MV-4-11 (cell line): ENCODE measurements at places on chromosomes 1 and 21.

- peak; percentile 43 for DNase-seq
Observed at GRCh38 chr1:1123581-1124507, 8.0 kb upstream of the C1orf159 start.

DNA sequence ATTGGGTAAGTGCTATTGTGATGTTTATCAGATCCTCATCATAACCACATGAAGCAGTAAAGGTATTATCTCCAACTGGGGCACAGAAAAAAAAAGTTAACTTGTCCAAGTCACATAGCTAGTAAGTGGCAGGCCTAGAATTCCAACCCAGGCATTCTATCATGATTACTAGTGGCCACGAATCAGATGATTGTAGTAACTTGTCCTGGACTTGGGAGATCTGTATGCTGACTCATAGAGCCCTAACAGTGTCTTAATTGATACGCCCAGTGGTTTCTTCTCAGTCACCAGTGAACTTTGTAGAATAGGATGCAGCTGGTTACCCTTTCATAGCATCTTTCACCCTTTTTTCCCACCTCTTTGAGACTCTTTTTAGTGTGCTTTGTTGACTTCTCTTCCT is 91.1 kb upstream of the UBE2U start:
- no peak for DNase-seq

- DNase-seq, result peak; percentile 13
Observed at GRCh38 chr1:62439652-62440371, 3.0 kb downstream of the USP1 start.

GRCh38 chr1:75980972-75981897 is 49.0 kb upstream of the ASB17 start:
- DNase-seq, result no peak

DNA sequence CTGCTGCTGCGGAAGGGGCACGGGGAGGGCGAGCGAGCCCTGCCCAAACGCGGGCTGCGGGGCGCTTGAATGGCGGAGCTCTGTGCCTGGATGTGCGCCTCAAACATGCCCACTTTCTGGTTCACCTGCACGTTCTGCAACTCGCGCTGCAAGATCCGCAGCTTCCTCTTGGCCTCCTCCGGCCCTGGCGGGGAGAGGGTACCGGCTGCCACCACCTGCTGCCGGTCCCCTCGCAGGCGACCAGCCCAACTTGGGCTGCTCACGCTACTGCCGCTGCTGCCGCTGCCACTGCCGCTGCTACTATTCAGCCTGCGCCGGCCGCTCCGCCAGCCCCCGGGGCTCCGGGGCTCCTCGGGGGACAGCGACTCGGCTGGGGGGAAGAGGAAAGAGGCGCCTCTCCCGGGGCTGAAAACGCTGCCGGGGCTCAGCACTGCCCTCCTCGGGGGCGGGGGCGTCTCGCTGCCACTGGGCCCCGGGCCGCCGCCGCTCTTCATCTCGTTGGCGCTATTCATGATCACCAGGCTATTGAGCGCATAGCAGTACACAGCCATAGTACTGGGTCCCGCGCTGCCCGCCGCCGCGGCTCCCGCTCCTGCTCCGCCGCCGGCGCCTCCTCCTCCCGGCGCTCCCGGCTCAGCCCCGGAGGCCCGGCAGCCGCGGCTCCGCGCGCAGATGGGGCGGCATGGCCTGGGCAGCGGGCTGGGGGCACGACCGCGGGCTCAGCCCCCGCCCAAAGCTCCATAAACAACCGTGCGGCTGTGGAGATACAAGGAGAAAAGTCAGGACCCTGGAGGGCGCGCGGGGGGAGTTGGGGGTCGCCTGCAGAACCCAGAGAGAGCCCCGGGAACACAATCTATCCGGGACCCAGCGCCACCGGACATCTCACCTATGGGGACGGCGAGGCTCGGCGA is 1.9 kb downstream of the ITPKB start:
- no peak for DNase-seq

GRCh38 chr1:242522996-242523718 is 1.3 kb downstream of the PLD5 start:
- no peak for DNase-seq

DNA sequence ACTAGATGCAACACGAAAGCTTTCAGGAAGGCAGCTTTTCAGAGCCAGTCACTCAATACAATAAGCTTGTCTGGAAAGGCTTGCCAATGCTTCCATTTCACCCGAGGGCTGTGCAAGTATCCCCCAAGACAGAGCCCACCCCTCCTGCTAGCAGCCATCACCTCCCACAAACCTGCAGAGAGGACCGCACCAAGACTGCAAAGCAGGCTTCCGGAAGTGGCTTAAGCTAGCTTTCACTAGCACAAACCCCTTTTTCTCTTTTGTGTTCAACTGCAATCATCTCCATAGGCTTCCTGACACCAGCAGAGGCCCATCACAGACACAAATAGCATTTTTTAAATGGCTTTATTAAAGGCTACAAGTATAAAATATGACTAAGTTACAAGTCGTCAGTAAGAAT is 31.5 kb downstream of the C1orf198 start:
- DNase-seq, result no peak

- no peak for DNase-seq
Observed at GRCh38 chr1:32768110-32768850, 48.9 kb downstream of the YARS1 start.

DNA sequence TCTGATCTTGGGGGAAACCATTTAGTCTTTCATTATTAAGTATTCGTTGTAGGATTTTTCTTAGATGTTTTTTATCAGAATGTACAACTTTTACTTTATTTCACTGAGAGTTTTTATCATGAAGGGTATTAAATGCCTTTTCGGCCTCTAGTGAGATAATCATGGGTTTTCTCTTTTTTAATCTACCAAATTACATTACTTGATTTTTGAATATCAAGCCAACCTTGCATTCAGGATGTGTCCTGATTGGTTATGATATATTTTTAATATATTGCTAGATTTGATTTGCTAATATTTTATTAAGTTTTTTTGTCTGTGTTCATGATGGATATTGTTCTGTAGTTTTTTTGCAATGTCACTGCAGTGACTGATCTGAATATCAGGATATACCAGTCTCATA is 9.4 kb downstream of the NUF2 start:
- no peak for DNase-seq

DNA sequence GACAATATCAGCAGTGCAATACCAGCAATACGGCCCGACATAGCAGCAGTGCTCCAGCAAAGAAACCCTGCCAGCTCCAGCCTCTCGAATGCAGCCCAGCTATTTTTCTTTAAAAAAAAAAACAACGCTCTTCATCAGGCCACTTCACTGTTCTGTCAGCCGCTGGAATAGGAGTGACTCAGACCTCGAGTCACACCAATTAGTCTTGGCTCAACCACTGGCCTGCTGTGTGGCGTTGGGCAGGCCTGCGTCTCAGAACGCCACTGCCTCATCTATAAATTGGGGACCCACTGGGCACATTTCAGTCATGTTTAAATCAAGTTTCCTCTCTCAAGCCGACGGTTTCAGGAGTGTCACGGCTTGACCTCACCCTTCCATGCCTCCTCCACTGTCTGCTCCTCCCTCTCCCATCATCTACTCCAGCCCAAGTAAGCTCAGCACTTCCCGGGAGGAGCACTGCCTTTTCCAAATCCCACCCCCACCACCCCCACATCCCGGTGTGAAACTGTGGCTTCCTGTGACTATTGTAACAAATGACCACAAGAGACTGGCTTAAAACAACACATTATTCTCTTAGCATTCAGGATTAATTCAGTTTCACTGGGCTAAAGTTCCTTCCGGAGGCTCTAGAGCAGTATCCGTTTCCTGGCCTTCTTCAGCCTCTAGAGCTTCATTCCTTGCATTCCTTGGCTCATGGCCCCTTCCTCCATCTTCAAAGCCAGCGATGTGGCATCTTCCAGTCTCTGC is 71.9 kb upstream of the EFHD2 start:
- DNase-seq, result peak; percentile 40

DNA sequence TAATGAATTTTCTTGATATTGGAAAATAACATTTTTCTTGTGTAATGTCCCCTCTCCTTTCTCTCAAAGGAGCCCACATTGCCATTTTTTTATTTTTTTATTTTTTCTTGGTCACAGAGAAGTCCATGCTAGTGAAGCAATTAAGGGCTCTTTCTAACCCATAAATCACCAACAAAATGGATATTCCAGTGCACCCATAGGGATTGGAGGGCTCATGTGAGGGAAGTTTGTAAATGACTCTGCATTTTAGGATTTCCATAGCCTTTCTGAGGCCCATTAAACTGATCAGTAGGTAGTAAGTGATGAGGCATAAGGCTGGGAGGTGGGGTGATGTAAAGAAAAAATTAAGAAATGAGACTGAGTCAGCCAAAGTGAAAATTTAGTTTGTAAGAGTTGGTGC is 55.9 kb upstream of the JAK1 start:
- DNase-seq, result no peak

DNA sequence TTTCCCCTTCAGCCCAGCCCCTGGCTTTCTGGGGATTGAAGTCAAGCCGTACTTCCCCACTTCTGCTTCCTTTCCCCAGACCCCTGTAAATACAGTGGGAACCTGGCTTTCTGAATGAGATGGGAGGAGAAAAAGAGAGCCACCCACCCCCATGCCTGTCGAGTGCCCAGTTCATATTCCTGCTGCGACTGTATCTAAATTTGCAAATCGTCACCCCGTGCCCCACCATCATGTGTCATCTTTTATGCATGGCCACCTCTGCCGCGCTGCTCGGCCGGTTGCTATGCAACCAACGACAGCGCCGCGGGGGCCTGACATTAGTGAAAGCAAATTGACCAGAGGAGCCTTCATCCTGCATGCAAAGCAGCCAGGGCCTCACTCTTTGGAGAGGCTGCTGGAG is 143.0 kb downstream of the ELAVL4 start:
- DNase-seq, result no peak

- DNase-seq, result peak; percentile 54
Observed at GRCh38 chr1:117051224-117052064, 8.7 kb upstream of the TTF2 start.

GRCh38 chr1:179146911-179147310 is 65.0 kb downstream of the TOR3A start:
- DNase-seq, result no peak

DNA sequence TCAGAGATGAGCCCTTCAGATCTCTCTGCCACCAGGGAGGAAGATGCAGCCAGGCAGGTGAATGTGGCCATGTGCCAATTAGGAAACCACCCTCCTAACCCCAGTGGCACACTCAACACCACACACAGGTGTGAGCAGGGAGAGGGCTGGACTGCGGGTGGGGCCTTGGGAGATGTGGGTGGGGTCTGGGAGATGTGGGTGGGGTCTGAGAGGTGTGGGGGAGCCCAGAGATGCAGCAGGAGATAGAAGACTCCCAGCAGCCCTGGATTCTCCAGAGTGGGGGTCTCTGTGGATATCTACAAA is 43.2 kb upstream of the COL6A1 start:
- DNase-seq, result no peak

DNA sequence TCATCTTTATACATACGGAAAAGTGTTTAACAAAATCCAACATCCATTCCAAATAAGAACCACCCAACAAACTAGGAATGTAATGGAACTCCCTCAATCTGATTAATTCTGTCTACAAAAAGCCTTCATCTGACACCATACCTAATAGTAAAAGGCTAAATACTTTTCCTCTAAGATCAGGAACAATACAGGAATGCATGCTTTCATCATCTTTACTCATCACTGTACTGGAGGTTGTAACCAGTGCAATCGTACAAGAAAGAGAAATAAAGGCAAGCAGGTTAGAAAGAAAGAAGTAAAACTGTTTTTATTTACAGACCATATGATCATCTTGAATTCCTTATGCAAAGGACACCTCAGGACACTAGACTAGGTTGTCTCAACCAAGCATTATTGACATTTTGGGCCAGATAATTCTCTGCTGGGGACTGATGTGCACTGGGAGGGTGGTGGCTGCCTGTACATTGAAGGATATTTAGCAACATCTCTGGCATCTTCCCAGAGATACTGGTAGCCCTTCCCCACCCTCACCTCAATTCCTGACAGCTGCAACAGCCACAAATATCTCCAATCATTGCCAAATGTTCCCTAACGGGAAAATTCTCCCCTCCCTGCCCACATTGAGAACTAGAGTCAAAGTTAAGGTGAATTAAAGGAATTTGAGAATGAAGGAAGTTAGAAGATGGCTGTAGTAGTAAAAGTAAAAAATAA is 30.6 kb upstream of the INSL5 start:
- no peak for DNase-seq

GRCh38 chr1:151988405-151988923 is 5.2 kb downstream of the S100A10 start:
- DNase-seq, result peak; percentile 57

GRCh38 chr1:167721617-167722151 is at the start of gene MPZL1:
TSS of gene MPZL1 (plus strand) at chr1:167721982. CDS start at chr1:167722152, 170 bp downstream.
- DNase-seq, result peak; percentile 78

- no peak for DNase-seq
Observed at GRCh38 chr1:9145021-9145668, 16.2 kb upstream of the GPR157 start.

DNA sequence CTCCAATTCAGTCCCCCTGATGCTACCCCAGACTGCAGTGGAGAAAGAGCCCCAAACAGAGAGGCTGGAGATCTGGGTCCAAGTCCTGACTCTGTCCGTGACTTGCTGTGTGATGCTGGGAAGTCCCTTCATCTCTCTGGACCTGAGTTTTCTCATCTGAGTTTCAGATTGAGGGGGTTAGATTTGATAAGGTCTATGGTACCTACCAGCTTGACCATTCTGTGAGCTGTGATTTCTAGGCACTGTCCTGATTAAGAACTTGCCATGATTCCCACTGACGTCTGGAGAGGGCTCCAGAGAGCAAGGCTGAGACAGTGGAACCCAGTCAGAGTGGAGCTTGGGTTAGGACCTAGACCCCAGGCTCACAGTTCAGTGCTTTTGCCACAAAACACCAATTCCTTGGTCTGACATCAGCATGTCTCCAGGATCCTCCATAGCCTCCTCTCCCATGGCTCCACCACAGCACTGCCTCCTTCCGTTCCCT is 43.8 kb upstream of the DMBX1 start:
- DNase-seq, result no peak

GRCh38 chr1:229224308-229224707 is 46.6 kb upstream of the RAB4A start:
- DNase-seq, result no peak

DNA sequence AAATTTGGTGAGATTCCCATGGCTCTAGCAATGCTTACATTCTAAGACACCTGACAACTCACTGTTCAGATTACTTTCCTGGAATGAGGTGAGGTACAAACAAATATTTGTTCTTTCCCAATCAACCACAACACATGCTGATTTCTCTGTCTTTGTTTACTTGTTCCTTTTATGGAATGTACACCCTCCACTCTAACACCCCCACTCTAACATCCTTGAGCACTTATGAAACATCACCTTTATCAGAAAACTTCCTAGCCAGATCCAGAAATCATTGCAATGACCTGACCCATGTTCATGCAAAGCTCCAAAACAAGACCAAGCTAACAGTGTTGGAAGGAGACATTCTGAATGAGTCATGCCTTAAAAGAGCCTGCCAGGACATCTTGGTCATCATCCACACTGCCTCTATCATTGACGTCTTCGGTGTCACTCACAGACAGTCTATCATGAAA is 35.5 kb downstream of the HSD3B1 start:
- DNase-seq, result no peak
